ENCODE measurements at places on chromosomes 12 and 14. TPM values are rescaled to one million over a fixed set of nuclear protein-coding genes. Genes with fewer than 3 reads are reported as not detected.

The RNASE7 gene
- 1.0 TPM for total RNA-seq

The GPR65 gene
- not detected for total RNA-seq

The BRAP gene
- 8.8 TPM for total RNA-seq

GRCh38 chr14:20247646-20248246, 8.7 kb downstream of the OR11H4 start:
- DNase-seq: no peak

GRCh38 chr14:62684376-62684775, 360.9 kb downstream of the KCNH5 start:
- no peak for DNase-seq
